ENCODE measurements at places on chromosomes 11 and 22.
A peak's percentile ranks its signal among the peaks of the same experiment; 100 is the strongest.

GRCh38 chr11:74710281-74710938 lies 20.8 kb downstream of the CHRDL2 start:
- DNase-seq = peak; percentile 24

DNA sequence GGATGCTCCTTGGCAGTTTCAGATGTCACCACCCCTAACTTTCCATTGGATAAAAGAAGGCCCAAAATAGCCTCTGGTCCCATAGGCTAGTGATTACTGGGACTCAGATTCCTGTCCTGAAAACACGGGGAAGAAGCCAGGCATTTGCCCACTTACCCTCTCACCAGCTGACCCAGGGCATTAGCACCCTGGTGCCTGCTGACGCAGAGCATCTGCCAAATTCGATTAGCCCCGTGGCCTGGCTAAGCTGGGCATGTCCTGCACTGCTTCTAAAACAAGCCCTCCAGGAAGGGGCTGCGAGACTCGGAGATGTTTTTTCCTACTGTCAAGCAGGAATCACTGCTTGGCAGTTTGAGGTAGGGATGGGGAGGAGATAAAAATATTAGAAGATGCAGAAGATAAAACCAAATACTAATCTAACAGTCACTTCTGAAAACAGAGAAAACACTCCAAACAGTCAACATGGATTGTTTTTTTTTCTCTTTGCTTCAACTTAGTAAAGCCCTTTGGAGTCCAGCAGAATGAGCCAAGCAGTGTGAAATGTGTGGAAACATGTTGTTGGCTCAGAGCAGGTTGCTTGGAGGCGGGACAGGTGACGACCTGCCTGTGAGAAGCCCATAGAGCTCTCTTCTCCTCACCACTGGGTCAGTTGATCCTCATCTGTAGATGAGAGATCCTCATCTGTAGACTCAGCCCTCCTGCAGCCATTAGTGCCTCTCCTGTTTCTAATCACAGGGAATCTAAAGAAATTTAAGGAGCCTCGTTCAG lies 54.0 kb downstream of the BDNF start:
- no peak for DNase-seq

DNA sequence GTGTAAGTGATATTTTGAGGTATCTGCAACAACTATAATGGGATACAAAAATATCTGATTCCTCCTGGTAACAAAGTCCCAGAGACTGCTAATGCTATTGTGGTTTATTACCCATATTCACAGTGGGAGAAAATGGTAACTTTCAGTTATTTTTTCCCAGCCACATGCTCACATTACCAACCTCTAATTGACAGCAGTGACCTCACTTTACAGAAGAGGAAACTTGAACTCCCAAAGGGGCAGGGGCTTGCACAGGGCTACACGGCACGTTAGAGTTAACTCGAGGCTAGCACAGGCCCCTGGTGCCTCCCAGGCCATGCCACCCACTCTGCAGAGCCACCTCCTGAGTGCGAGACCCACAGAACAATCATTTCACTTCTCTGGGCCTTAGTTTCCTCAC lies 132.4 kb downstream of the TENM4 start:
- DNase-seq = no peak

DNA sequence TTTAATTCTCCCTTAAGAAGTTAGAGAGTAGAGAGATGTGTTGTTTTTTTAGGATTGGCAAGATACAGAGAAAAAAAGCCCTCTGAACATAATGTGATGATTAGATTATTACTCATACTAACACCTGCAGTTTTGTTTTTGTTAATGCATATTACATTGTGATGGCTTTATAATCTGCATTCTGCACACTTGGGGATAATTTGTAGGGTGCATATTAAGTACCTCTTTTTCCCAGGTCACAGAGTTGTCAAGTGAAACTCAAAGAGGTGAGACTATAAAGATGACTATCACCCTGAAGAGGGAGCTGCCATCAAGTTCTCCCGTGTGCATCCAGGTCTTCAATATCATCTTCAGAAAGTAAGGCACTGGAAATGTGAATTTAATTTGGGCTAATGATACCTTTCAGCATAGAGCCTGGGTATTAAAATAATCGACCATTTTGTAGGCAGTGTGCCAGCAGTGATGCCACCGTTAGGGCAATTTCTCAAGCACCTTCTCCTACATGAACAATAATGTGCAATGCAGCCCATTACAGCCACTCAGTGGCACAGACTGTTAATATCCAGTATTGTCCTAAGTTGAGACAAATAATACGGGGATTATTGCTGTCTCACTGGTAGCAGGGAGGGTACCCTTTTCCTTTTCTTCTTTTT lies 16.2 kb downstream of the PIWIL4 start:
- DNase-seq = no peak

GRCh38 chr22:40451210-40451609 lies 80.8 kb downstream of the SGSM3 start:
- no peak for DNase-seq

DNA sequence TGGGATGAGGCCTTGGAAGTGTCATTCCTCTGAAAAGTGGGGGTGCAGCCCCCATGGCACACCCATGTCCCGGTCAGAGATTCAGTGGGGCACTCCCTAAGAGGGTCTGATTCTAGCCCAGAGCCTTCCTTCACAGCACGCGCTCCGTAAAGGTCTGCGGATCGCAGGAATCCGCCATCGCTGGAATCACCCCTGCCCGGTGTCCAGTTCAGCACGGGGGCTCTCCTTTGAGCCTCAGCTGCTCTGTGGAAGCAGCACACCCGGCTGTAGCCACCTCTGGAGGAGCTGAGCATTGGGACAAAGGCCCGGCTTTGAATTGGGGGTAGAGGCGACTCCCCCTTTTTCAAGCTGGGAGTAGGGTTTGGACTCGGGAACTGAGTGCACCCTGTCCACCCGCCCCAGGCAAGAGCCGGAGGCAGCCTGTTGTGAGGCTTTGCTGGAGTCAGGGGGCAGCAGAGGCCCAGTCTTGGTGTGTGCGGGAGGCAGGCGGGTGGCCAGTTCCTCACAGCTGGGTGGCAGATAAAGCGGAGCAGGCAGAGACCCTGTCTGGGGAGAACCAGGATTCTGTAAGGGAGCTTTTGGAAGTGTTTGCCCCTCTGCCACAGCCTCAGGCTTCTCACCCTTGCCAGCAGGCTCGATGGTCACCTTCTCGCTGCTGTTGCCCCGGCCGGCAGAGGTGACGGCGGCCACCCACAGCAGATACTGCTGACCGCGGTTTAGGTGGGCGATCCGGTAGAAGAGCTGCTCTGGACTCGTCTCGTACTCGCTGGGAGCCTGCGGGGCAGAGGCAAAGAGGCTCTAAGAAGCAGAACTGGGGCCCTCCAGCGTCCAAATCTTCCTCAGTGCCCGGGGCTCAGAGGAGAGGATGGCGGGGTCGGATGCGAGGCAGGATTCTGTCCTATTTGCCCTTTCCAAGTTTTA lies 115.9 kb downstream of the CEP164 start:
- peak; percentile 31 for DNase-seq

DNA sequence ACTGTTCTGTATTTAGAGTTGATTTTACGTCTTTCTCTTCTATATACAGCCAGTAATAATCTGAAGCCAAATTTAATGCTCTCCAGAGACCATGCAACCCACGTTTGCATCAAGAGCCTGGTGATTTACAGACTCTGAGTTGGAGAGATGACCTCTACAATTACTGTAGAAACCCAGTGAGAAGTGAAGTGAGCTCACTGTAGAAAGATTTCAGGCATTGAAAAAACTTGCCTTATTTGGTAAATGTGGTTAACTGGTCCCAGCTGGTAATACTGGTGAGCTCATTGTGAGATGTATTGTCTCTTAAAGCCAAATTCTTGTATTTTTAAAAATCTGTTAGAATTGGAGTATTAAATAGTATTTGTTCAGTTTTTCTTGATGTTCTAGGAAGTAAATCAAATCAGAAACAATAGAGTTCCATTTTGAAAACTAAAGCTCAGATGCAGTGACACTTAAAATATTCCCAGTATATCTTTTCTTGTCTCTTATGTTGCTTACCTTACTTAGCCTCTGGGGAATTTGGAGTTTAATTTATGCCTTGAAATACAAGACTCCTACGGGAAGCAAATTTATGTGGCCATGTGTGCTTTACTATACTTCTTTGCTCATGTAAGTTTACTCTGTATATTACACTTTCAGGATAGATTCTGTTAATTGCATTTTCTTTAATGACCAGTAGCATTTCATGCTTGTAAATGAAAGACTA lies 189.9 kb downstream of the ARHGAP42 start:
- DNase-seq = peak; percentile 88

- peak; percentile 81 for DNase-seq
These were observed 12.6 kb upstream of the COX8A start for GRCh38 chr11:63961608-63962412.

GRCh38 chr22:37492428-37493344 lies 6.5 kb upstream of the MFNG start:
- DNase-seq = peak; percentile 55

All from A673 (cell line).